Endothelial cell (in vitro differentiated cells): ENCODE measurements at places on chromosomes 12 and 14. TPM values are rescaled to one million over a fixed set of nuclear protein-coding genes. Genes with fewer than 3 reads are reported as not detected.

ZDHHC17 gene
- total RNA-seq, result 52.0 TPM

OTOGL gene
- 0.31 TPM for total RNA-seq

SCN8A gene
- total RNA-seq, result 5.0 TPM

GALNT16 gene
- 2.8 TPM for total RNA-seq

GPR132 gene
- not detected for total RNA-seq

CLEC7A gene
- not detected for total RNA-seq

GPR162 gene
- total RNA-seq, result 52.7 TPM

OTX2 gene
- 12.0 TPM for total RNA-seq

KRT72 gene
- total RNA-seq, result 0.28 TPM

RNF212B gene
- not detected for total RNA-seq
